ENCODE measurements at places on chromosomes 5 and 9.

- DNase-seq = no peak
Observed at GRCh38 chr9:1055166-1055565, 5.0 kb downstream of the DMRT2 start.

GRCh38 chr5:116135344-116135743 is 50.5 kb downstream of the COMMD10 start:
- peak; percentile 30 for DNase-seq

- peak; percentile 69 for DNase-seq
Observed at GRCh38 chr5:140145818-140146522, 20.2 kb downstream of the IGIP start.

GRCh38 chr9:8579661-8580060 is 780.1 kb upstream of the DMAC1 start:
- no peak for DNase-seq

GRCh38 chr5:57902095-57902494 is 419.5 kb upstream of the ACTBL2 start:
- no peak for DNase-seq

GRCh38 chr5:84131372-84131771 is 253.3 kb downstream of the EDIL3 start:
- no peak for DNase-seq

DNA sequence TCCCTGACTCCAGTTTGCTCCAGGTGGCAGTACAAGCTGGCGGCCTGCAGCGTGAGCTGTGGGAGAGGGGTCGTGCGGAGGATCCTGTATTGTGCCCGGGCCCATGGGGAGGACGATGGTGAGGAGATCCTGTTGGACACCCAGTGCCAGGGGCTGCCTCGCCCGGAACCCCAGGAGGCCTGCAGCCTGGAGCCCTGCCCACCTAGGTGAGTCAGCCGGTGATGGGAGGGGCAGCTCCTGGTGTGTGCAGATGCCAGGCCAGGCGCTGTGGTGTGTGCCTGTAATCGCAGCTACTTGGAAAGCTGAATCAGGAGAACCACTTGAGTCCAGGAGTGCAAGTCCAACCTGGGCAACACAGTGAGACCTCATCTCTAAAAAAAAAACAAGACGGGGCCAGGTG is 10.0 kb upstream of the CACFD1 start:
- no peak for DNase-seq

- no peak for DNase-seq
Observed at GRCh38 chr9:115883467-115884329, 269.9 kb upstream of the PAPPA start.

- no peak for DNase-seq
Observed at GRCh38 chr9:130198501-130199179, 26.4 kb downstream of the NCS1 start.

DNA sequence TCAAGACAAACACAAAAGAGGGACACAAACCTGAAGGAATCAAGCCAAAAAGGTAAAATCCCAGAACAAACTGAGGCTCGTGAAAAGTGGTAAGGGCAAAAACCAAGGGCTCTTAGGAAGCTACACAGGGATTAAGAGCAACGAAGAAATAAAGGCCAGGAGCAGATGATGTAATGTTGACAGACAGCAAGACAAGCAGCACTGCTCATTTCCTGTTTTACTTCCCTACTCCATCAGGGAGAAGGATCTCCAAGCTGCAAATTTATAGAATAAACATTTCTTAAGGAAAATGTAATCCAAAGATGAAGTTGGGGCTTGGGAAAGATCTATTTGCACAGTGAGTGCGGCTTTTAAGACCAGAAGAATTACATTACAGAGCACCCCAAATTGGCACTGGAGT is 182.3 kb upstream of the MAP1B start:
- DNase-seq = no peak

DNA sequence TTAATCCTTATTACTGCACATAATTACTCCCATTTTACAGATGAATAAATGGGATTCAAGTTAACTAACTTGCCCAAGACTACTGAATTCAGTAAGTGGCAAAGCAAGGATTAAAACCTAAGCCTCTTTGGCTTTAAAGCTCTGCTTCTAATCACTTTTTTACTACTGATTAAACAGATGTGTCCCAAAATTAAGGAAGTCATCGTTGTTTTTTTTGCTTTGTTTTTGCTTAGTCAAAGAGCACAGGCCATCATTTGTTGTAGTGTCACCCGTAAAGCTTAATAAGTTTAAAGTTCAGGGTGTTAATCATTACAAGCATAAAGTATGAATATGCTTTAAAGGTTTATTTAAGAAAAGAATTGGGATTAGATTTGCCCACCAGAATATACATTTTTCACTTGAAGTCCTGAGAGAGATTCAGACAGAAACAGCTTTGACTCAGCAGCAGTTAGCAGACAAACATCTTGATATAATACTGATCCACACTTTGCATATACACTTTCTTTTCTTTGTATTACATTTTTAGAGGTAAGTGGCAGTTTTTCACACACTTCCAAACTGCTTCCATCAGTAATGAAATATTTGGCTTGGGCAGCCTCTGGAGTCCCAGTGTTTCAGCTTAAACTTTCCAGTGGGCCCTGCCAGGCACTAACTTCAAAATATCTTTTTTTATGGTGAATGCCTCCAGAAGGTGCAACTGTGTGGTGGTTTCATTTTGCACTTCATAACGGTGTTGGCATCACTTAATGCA is 52.7 kb downstream of the PIK3R1 start:
- DNase-seq = no peak

DNA sequence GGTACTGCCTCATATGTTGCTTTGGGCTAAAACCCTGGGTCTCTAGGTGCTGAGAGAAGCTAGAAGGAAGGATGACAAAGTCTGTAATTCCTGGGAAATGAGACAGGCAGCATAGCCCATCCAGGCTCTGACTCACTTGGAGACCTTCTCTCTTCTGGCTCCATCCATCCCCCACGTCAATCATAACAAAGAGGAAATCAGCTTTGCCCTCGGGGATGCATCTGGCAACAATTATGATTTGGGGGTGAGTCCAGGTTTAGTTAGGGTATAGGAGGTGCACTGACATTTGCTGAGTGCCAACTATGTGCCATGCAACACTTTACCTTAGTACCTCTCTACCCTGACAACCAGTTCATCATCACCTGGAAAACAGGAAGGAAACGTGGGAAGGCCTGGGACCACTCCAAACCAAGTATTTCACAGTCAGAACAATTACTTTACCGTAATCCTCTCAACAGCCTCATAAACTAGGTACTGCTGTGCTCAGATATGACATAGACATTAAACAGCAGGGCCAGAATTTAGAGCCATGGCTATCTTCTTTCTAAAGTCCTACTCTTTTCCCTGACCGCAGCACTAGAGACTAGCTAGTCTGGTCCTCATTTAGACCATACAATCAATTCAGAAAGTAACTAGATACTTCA is 39.1 kb upstream of the GZMA start:
- no peak for DNase-seq

- DNase-seq = no peak
Observed at GRCh38 chr5:2185646-2186471, 303.1 kb upstream of the IRX4 start.

DNA sequence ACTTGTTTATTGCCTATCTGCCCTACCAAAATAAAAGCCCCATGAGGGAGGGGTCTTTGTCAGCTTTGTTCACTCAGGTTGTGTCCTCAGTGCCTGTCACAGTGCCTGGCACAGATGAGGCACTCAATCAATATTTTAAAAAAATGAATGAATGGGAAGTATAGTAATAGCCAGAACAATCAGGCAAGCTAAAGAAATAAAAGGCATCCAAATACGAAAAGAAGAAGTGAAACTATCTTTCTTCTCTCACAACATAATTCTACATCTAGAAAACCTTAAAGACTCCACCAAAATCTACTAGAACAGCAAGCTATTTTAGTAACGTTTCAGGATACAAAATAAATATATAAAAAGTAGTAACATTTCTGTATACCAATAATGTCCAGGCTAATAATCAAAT is 37.8 kb upstream of the C5orf63 start:
- no peak for DNase-seq

DNA sequence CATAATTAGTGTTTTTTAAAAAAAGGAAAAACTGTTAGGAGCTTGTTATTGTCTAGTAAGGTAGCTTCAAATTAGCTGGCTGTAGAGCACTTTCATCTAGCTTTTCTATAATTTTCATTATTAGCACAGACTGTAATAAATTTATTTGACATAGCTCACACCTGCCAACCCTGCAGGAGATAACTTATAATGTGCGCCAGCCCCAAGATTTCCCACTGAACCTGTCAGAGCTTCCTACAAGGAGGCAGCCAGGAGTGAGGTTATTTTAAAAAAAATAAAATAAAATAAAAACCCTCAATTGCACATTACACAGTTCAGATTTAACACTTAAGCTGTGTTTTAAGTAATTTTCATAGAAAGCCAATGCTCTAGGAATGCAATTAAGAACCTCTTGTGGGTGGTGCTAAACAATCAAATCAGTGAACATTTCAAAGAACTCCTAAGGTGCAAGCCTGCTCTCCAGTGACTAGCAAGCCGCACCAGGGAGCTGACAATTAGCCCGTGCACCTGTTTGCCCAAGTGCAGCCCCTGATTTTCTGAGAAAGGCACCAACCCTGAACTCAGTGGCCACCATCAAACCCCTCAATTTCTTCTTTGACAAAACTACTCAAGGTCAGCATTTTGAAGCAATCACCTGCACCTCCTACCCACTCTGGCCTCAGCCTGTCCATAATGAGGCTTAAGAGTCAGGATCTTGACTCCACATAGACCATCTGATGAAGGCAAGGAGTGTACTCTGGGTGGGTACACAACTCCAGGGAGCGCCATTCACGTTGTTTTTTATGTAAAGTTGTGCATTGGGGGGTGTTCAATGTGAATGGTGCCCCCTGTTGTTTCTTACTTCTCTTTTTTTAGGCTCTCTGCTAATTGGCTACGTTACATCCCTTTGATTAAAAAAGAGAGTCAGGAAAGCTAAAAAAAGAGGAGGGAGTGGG is 385.3 kb upstream of the WWC1 start:
- DNase-seq = no peak

DNA sequence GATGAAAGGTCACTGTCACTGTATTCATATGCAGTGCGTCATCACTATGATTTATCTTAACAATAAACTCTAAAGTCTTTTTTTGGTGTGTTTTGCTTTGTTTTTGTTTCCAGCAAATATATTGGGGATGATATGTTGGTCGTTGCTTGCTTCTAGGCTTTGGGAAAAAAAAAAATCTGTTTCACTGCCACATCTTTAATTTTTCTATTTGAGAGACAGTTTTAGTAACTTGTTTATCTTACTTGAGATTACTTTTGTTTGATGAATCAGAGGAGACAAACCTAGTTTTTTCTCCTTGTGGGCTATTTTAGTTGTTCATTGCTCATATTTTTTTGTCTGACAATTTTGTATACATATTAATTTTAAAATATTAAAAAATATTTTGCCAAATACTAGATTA is 19.4 kb downstream of the CWC27 start:
- no peak for DNase-seq

DNA sequence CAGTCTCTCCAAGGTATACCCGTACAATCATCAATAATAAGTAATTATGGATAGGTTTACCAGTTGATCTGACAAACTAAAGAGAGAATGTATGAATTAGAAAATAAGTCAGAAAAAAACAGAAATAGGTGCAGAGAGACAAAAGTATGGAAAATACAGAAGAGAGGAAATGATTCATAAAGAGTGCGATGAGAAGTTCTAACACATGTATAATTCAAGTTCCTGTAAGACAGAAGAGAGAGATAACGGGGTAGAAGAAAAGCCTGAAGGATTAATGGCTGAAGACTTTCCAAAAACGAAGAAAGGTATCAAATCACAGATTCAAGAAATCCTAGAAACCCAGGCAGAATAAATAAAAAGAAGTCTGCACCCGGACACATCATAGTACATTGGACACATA is 16.2 kb upstream of the SMU1 start:
- DNase-seq = no peak

DNA sequence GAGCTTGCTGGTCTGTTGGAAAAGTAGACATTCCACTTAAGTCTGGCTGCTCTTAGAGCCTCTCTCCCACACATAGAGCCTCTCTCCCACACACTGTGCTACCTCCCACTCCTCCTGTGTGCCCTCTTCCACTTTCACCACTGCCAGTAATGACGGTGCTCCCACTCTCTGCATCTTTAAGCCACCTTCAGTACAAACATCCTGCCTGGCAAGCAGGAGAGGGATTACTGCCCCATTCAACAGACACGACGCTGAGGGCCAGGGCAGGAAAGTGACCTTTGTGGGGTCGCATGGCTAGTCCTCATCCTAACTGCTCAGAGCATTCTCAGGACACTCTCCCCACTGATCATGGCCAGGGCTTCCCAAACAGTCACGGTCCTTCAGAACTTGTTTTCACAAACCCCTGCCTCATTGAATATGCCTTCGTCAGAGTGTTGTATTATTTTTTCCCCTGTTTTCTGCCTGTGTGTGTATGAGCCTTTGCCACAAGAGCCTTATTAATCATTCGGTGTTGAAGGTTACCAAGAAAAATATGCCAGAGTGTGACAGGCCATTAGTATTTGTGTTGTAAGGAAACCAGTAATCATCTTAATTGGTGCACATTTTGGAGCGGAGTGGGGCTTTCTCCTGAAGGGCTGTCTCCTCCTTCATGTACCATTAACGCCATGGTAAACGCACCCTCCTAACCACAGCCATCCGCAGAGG is 87.1 kb upstream of the SAP30L start:
- DNase-seq = no peak

GRCh38 chr5:156695774-156696173 is 154.3 kb upstream of the PPP1R2B start:
- DNase-seq = no peak

DNA sequence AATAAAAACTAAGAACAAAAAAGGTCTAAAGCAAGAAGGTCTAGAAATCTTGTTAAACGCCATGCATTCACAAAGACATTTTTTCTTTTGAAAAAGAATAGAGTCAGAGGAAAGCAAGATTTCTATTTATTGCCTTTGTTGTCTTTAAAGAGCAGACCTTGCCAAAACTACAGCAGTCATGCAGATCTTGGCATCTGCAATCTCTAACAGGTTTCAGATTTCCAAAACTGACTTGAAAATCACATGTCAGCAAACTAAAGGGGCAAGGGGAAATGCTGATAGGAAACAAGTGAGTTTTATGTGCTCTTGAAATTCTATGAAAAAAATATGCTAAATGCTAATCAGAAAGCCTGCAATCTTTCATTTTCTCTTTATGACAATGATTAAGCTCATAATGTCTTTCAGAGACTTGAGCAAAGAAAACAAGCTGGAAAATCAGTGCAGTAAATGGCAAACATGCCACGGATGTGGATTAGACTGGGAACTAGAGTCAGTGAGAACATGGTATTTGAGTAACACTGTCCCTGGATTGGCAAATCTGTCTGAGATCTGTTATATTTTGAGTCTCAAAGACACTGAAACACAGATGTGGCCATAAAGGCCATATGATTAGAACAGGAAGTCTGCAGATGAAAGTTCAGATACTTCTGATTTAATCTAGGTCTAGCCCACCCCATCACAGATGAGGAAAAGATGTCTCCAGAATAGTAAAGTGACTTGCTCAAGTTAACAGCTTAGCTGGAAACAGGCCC is 361.4 kb upstream of the RPS23 start:
- DNase-seq = no peak

All from stimulated activated naive CD8-positive, alpha-beta T cell treated with anti-CD3 and anti-CD28 coated beads, Interleukin-15, amount 100 ng/mL, for 72 hours (primary cell).